ENCODE measurements at places on chromosomes 2 and 18. TPM values are rescaled to one million over a fixed set of nuclear protein-coding genes. Genes with fewer than 3 reads are reported as not detected.

LRPPRC gene
- 55.0 TPM for total RNA-seq

LCT gene
- total RNA-seq, result under 0.01 TPM

OXER1 gene
- 0.26 TPM for total RNA-seq

ERMN gene
- total RNA-seq, result 0.17 TPM

CIDEA gene
- total RNA-seq, result 0.26 TPM

GREB1 gene
- total RNA-seq, result 0.51 TPM

ASB18 gene
- not detected for total RNA-seq

PPIG gene
- 28.8 TPM for total RNA-seq

CHRNA1 gene
- total RNA-seq, result 0.33 TPM

CCDC74A gene
- total RNA-seq, result 5.9 TPM

MATN3 gene
- total RNA-seq, result 2.3 TPM

CFC1 gene
- total RNA-seq, result not detected

PAX3 gene
- not detected for total RNA-seq

KIF5C gene
- total RNA-seq, result 0.17 TPM

GPN1 gene
- total RNA-seq, result 29.5 TPM

ZSWIM2 gene
- total RNA-seq, result under 0.01 TPM

OTX1 gene
- total RNA-seq, result 0.17 TPM

SLC14A1 gene
- total RNA-seq, result 31.0 TPM

CYBRD1 gene
- total RNA-seq, result 334 TPM

RGPD3 gene
- total RNA-seq, result 0.17 TPM

ATP8B1 gene
- total RNA-seq, result 53.4 TPM

FSIP2 gene
- total RNA-seq, result 0.26 TPM

Data from fibroblast of lung (primary cell).